ENCODE measurements at places on chromosomes 7 and 10. TPM values are rescaled to one million over a fixed set of nuclear protein-coding genes. Genes with fewer than 3 reads are reported as not detected.

The ANLN gene
- 0.43 TPM for total RNA-seq

DNA sequence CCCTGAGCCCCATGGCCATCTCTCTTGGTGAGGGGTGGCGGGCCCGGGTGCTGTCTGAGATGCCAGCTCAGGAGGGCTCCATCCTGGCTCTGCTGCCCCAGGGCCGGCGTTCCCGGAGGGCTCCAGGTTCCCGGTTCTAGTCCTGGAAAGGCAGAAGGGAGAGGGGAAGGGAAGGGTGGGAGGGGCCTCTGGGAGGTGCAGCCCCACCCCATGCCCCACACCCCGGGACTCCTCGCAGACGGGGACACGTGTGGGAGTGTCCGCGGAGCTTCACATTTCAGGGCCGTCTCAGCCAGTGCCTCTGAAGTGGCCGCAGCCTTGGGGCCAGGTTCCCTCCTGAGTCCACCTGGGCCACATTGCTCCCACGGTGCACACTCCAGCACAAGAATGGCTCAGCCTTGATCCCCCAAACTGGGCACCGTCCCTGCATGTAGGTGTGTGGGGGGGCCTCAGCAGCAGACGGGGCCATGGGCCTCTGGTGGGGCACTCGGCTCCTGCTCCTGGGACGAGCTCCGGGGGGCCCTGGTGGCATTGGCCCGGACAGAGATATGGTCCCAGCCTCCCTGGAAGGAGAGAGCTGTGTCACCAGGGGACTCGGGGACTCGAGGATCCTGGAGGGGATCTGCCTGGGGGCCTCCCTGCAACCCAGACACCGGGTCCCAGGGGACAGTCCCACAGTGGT, 5.8 kb downstream of the BHLHA15 start:
- no peak for DNase-seq

- DNase-seq, result no peak
Measured at GRCh38 chr7:32539919-32540531, 44.7 kb downstream of the AVL9 start.

GRCh38 chr10:80709866-80710265, 172.2 kb downstream of the SH2D4B start:
- DNase-seq, result no peak

DNA sequence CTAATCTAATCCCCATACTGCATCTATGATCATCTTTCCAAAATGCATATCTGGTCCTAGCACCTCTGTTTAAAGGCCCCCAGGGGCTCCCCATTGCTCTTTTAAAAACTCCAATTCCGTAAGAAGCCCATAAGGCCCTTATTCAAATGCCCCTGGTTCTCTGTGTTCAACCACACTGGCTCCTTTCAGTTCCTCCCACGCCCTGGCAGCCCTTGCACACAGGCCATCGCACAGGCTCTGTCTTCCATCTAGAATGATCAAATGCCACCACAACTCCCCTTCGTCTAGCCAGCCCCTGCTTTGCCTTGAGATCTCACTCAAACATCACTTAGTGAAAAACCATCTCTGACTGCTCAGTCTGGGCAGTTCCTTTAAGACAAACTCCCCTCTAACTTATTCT, 112.9 kb upstream of the LYZL2 start:
- DNase-seq, result no peak

- DNase-seq, result no peak
Measured at GRCh38 chr7:29642494-29643155, 79.0 kb downstream of the PRR15 start.

- DNase-seq, result no peak
Measured at GRCh38 chr7:149885191-149886017, 11.6 kb downstream of the ATP6V0E2 start.

The PLPP4 gene
- total RNA-seq, result not detected

The VWDE gene
- 1.3 TPM for total RNA-seq

DNA sequence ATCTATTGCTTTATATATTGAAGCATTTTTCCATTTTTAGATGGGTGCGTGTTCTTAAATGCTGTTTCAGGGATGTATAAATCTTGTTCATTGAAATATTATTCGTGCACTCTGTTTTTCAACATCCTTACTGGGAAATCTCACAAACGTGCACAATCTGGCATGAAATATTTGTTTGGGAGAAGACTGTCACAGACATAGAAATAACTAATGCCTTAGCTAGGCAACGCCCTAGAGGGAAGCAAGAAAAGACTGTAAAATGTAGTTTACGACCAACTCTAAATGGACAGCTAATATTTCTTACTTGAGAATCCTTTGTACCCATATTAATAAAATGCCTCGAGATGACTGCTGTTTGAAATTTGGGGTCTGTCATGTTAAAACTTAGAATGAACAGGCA, 8.9 kb downstream of the DOCK4 start:
- no peak for DNase-seq

GRCh38 chr7:125678771-125679170, 749.1 kb upstream of the POT1 start:
- DNase-seq, result no peak

The UTF1 gene
- not detected for total RNA-seq
